ENCODE measurements at places on chromosomes 1 and 21.

- no peak for DNase-seq
Measured at GRCh38 chr1:211705467-211706091, 30.2 kb upstream of the NEK2 start.

GRCh38 chr1:27600498-27601175, 3.3 kb downstream of the AHDC1 start:
- DNase-seq, result no peak

DNA sequence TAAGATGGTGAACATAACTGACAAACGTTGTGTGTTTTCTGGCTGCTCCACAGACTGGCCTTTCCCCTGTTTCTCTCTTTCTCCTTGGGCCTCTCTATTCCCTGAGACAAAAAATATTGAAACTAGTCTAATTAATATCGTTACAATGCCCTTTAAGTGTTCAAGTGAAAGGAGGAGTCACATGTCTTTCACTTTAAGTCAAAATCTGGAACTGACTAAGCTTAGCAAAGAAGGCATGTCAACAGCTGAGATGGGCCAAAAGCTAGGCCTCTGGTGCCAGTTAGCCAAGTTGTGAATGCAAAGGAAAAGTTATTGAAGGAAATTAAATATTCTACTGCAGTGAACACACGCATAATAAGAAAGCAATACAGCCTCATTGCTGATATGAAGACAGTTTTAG, 32.2 kb upstream of the FCRL3 start:
- no peak for DNase-seq

DNA sequence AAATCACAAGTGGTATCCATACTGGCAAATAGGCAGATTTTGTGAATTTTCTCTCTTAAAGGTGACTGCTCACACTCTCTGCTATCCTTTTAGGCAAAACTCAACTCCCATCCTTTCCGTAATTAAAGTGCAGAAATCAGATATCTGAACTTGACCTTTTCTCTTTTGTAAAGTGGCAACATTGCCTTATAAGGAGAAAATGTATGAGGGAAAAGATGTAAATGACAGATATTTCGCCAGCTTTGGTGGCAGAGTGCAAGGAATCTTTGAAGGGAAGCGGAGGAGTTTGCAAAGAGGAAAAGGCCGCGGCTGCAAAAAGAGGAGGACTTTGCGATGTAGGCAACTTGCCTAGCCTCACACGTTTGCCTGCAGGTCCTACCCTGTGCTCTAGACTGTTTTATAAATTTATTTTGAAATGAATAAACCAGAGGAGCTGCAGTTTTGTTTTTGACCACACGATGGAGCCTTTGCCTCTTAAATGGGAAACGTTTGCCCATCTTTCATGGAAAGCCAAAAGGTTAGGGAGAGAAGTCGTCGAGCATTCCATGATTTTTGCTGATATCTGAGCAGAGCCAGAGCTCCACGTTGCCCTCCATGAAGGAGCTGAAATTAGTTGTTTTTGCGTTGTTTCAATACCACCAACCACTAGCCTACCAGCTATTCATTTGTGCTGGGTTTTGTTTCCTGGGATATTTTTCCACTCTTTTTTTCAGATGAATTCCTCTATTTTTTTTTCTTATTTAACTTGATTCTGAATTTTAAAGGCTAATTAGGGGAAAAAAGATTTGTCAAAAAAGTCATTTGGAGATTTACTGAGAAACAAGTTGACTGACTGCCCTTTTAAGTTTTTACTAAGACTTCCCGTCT, 242.3 kb downstream of the LMX1A start:
- DNase-seq, result no peak

- DNase-seq, result peak; percentile 81
Measured at GRCh38 chr1:1908506-1908791, 6.6 kb upstream of the CALML6 start.

GRCh38 chr1:69483246-69483645, 84.5 kb upstream of the LRRC7 start:
- no peak for DNase-seq

DNA sequence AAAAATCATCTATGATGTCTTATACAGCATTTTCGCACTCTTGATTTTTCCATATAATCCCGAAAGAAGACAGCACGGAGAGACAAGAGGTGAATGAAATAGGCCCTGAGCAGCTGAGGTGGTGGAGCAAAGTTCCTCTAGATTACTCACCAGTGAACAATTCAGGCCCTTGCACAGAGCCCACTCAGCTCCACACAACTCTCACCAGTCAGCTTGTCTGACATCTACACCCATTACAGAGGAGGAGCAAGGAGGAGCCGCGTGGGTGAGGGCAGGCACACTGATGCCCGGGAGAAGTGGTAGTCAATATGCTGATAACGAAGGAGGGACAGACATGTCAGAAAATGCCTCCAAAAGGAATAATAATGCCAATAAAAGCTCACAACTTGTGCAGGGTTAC, 59.9 kb downstream of the DNM3 start:
- DNase-seq, result no peak

GRCh38 chr1:83625646-83626045, 373.3 kb downstream of the TTLL7 start:
- DNase-seq, result no peak

- DNase-seq, result no peak
Measured at GRCh38 chr1:34988147-34988546, 3.0 kb upstream of the TMEM35B start.

DNA sequence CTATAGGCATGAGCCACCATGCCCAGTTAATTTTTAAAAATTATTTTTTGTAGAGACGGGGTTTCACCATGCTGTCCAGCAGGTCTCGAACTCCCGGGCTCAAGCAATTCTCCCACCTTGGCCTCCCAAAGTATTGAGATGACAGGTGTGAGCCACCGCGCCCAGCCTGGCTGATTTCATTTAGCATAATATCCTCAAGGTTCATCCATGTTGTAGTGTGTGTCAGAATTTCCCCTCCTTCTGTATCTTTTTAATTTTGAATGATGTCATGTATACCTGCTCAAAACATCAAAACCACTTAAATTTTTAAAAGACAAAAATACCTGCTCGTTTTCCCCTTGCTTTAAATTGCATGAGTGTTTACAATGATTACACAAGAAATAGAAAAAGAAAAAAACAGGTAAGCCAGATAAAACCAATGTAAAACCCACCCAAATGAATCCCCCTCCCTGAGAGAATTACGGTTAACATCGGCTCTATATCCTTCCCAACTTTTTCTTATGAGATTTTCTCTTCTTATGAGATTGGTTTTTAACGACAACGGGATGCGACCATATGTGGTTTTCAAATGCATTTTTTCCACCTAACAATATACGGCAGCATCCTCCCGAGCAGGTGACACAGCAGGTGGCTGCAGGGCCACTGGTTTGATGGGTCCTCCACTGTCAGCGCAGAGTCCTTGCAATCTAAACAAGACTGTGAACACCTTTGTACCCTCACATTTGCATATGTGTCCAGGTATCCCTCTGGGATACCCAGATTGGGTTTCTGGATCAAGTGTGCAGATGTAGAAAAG, 22.1 kb downstream of the IFFO2 start:
- no peak for DNase-seq

GRCh38 chr1:8020032-8020431, 6.1 kb downstream of the ERRFI1 start:
- DNase-seq, result no peak

GRCh38 chr1:77375541-77375940, 93.7 kb downstream of the AK5 start:
- no peak for DNase-seq

- DNase-seq, result peak; percentile 55
Measured at GRCh38 chr1:42934541-42935312, 23.9 kb downstream of the SLC2A1 start.

GRCh38 chr1:89519779-89520358, 4.8 kb upstream of the LRRC8B start:
- DNase-seq, result no peak

DNA sequence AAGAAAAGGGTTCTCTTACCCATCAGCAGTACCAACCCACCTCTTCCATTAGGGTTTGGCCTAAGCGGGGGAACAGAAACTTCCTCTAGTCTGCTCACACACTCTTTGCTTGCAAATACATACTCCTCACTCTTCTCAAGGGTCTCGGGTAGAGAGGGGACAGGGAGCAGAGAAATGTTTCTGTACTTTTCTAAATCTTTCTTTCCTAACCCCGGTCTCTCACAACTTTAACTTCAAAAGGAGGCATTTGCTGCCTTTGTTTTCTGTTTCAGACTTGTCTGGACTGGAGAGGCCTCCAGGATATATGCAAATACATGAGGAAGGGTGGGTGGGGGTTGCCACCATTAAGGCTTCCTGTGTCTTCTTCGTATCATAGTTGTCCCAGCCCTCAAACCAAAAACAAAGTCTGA, 10.5 kb upstream of the LAX1 start:
- no peak for DNase-seq

DNA sequence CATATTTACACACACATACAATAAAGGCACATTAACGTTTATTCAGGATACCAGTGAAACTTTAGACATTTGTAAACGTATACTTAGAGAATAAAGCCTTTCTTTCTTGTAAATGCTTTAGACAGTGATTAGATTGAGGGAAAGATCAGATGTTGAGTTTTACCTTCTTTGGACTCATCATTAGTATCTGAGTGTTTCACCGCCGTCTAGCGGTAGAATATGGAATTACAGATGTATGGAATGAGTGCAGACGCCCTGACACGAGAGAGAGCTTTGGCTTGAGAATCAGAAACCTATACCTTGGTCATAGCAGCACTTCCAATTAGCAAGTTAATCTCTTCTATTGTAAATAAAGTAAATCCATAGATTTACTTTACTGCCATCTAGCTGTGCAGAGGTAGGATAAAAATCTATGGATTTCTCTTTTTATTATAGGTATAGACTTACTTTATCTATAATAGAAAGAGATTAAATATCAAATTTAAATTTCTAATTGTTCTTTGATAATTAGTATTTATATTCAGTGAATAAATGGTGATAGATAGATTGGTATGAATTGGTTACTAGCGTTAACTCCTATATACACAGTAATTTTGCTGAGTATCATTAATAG, 12.6 kb downstream of the FLG2 start:
- DNase-seq, result no peak

DNA sequence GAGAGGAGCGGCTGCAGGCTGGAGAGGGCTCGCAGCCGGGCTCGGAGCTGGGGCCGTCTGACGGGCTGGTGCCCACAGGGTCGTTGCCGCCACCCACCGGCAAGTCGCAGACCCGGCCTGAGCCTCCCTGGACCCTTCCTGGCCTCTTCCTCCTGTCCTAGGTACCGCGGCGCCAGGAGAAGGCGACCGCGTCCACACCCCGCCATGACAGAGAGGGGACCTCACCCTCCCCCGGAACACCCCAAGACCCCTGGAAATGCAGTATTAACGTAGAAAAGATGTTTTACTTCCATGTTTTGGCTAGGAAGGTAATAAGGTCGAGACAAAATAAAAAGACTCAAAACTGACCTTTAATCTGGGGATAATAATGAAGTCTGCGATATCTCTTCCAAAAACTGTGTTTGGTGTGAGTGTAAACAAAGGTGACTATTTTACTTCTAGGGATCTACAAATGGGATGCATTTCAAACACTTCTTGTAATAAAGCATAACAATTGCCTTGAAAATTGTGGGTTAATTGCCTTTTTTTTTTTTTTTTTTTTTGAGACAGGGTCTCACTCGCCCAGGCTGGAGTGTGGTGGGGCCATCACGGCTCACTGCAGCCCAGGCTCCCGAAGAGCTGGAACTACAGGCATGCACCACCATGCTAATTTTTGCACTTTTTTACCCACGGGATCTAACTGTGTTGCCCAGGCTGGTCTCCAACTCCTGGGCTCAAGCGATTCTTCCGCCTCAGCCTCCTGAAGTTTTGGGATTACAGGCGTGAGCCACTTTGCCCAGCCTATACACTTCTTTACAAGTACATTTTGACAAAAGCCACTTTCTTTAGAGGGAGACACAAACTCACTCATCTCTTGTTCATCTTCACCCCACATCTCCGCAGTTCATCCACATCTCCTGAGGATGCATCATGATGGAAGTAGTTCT, 838 bp upstream of the RSRP1 start:
- no peak for DNase-seq

GRCh38 chr1:221308534-221309511, 429.6 kb downstream of the HLX start:
- DNase-seq, result no peak

DNA sequence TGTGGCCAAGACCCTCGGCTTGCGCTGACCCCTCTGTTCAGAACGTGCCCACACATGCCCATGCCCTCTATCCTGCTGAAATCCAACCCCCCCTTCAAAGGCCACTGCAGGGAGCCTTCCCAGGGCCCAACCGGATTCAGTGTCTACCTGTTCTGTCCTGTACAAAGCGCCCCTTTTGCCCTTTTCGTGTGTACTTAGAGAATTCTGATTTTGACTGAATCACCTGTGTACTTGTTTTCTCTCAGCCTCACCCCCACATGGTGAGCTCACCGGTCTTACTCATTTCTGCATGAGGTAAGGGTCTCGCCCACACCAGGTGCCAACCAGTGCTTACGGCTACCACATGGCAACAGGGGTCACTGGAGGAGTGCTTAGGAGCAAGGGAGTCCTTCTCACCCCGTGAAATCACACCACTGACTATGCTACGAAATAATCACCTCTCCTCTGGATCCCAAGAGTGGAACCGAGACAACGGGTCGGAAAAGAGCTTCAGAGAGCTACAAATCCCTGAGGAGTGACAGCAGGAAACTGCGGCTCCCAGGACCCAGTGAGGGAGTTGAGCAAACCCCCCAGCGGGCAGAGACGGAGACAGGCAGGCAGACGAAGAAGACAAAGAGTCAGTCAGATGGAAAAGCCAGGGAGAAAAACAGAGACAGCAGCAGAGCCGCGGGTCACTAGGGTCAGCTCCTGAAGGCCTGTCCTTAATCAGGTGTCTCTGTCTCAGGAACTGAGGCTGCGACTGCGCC, 2.1 kb upstream of the S100A2 start:
- DNase-seq, result no peak

DNA sequence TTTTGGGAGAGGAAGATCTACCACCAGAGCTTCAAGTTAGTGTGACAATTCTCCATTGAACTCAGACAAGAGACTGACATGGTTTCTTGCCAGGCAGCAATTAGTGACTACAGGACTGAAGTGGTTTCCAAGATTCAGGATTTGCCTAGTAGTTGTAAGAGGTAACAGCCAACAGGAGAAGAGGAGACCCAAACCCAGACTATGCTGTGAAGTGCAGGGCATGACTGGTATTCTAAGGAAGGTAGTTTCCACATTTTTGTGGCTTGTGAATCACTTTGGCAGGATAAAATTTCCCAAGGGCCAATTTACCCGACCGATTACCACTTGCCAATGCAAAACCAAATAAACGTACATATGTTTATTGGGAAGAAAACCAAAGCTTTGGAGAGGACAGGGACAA, 14.7 kb upstream of the RAP1A start:
- no peak for DNase-seq

DNA sequence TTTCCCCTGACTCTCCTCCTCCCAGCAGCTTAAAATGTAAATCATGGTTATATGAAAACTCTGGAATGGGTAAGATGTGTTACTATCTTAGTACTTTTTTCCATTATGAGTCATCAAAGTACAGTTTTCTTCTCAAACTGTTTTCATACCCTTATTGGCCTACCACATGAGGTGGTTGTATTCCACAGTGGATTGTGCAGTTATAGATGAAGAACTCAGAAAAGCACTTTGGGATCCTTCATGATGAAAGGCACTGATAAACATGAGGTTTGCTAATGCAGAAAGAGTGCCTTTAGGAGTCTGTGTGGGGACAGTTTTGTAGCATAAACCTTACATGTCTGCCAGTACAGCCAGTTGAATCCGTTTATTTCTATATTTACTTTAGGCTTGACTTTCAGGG, 32.0 kb upstream of the MYOCOS start:
- DNase-seq, result no peak
